Thoracic aorta (tissue), 2 donors: ENCODE measurements at places on chromosomes 12 and 14. TPM values are rescaled to one million over a fixed set of nuclear protein-coding genes. Genes with fewer than 3 reads are reported as not detected.

The RASSF8 gene
- total RNA-seq, result 86.6 TPM

The IAPP gene
- total RNA-seq, result not detected

The NYNRIN gene
- 11.6 TPM for total RNA-seq

The DEGS2 gene
- total RNA-seq, result not detected

The AQP5 gene
- 0.54 TPM for total RNA-seq

The EFS gene
- 23.3 TPM for total RNA-seq
